ENCODE measurements at places on chromosomes 2 and 18.
A peak's percentile ranks its signal among the peaks of the same experiment; 100 is the strongest.

DNA sequence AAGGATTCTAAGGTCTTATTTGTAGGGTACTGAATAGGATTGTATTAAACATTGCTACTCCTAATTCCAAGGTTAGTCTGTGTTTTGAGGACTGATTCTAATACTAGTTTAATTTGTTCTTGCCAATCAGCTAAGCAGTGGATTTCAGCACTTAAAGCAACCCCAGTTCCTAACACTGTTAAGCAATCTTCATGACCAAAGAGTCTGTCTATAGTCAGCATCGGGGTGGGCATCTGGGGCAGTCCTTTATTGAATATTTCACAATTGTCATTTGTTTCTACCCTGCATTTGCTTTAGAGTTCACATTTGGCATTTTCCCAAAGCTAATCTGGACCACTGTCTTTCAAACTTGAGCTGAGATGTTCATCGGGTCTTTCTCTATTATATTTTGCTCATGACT is 248.0 kb upstream of the TANK start:
- no peak overlapping the region for H3K4me3 ChIP-seq
- peaks cover 12% of the 10 kb centered on the region for H3K4me1 ChIP-seq
- H3K27ac ChIP-seq: no peak overlapping the region

GRCh38 chr2:240247868-240248720 is 107.6 kb upstream of the OTOS start:
- H3K36me3 ChIP-seq: no peaks in the 10 kb centered on the region
- no peak overlapping the region for H3K27ac ChIP-seq
- H3K4me1 ChIP-seq: peaks cover 45% of the 10 kb centered on the region
- peak; percentile 1 for DNase-seq

- no peak overlapping the region for H3K4me3 ChIP-seq
- DNase-seq: no peak
- no peaks in the 10 kb centered on the region for H3K27me3 ChIP-seq
- H3K27ac ChIP-seq: no peak overlapping the region
Observed at GRCh38 chr18:7021994-7022840, 95.4 kb downstream of the LAMA1 start.

DNA sequence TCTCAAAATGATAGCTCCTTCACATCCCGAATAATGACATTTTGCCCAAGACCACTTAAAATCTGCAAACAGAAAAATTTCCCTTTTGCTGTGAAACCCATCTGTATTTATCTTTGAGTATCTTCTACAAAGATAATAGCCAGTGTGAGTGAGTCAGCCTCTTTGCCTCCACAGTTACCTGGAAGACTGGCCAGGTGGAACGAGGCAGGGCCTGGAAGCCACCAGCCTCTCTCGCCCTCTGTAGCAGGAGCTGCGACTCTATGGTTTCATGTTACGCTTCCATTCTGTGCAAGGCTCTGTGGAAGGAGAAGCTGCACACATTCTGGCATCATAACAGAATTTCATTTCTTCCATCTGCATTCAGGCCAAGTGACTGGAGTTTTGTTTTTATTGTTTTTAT is 9.5 kb downstream of the ELP2 start:
- H3K4me1 ChIP-seq: no peaks in the 10 kb centered on the region
- peaks cover 5% of the 10 kb centered on the region for H3K36me3 ChIP-seq
- DNase-seq: no peak
- no peak overlapping the region for H3K4me3 ChIP-seq
- no peak overlapping the region for H3K27ac ChIP-seq

DNA sequence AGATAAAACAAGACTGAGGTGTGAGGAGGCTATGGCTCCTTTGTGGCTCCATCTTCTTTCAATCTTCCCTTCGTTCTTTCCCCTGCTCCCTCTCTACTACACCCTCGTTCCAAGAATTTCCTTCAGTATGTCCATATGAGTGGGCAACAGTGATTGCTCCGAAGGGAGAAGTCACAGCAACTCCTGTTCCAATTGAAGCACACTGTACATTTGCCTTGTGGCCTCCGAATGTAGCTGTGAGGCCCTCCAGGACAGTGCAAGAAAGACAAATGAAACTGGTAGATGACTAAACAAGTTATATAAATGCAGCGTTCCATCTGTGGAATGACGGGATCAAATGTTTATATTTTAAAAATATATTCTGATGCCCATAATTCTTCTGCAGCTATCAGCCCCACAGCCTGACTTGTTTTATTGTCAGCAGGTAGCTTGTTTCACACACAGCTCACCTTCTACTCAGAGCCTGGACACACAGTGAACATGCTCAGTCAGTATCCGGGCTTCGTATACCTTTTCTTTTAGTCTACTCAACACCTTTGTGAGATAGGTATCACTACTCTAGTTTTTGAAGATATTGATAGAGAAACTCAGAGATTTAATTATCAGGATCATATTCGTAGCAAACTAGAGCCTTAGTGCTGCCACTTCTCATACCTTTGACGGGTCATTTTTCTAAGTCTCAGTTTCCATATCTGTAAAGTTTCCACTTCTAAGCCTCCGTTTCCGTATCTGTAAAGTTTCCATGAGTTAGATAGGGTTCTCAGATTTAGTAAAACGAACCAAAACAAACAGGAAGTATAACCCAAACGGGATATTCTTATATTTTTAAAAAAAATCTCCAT is 216.7 kb upstream of the STON1 start:
- H3K27ac ChIP-seq: no peak overlapping the region
- H3K4me1 ChIP-seq: peaks cover 22% of the 10 kb centered on the region
- H3K4me3 ChIP-seq: peak overlapping the region; percentile 94
- no peak for DNase-seq
- H3K36me3 ChIP-seq: peaks cover 14% of the 10 kb centered on the region
- H3K27me3 ChIP-seq: no peaks in the 10 kb centered on the region

GRCh38 chr2:205197468-205198139 is 484.7 kb upstream of the NRP2 start:
- H3K4me3 ChIP-seq: no peak overlapping the region
- H3K4me1 ChIP-seq: peaks cover 9% of the 10 kb centered on the region
- DNase-seq: no peak

DNA sequence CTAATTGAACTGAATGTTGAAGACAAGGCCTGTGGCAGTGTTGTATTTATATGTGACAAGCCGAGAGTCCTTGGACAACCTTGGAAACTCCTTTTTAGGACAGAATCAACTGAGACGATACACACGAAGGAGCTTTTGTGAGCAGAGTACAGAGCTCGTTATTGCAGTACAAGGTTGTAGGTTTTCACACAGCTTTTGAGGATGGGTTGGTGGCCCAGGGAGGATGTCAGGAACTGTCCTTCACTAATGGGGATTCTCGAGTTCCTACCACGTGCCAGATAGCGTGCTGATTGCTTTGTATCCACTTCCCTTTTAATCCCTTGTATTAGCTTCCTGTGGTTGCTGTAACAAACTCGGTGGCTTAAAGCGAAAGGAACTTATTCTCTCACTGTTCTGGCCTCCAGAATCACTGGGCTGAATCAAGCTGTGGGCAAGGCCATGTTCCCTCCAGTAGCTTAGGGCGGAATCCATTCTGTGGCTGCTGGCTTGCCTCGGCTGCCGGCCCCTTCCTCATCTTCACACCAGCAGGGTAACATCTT is 20.2 kb downstream of the INPP4A start:
- DNase-seq: no peak
- H3K4me3 ChIP-seq: no peak overlapping the region
- no peaks in the 10 kb centered on the region for H3K27me3 ChIP-seq
- H3K27ac ChIP-seq: no peak overlapping the region
- H3K36me3 ChIP-seq: no peaks in the 10 kb centered on the region

DNA sequence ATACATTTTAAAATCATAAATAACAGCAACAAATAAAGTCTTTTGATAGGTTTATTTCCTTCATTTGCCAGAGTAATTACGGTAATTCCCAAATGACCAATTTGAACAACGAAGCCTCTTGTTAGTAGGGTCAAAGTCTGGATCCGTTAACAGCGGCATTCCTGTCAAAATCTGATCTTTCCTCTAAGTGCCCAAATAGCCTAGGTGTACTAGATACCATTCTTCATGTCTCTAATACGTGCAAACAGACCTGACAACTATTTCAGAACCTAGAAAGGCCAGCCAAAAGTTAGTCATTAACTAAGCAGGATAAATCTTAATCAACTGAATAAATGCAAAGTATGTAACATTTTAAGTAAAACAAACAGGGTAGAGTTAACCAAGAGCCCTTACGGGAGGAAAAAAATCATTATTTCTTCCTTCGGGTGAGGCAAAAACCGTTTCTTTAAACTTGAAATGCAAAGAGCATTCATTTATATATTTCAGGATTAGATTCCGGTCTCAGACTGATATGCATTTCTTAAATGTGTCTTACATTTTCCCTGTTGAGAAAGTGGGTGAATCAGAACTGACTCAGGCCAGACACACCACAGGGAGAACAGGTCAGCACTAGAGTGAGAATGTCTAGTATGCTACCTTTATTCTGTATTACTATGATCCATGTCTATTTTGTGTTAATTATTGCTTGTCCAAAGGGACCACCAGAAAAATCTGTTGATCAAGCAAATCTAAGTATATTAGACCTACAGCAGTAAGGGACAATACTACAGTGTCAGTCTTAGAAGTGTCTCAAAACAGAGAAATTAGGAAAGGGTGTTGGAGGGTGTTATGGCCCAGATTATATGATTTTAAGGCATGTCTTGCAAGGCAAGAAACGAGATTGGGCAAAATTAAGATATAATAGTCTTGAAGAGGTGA is 141.5 kb upstream of the NDUFV2 start:
- no peaks in the 10 kb centered on the region for H3K27me3 ChIP-seq
- DNase-seq: no peak
- no peak overlapping the region for H3K27ac ChIP-seq
- no peaks in the 10 kb centered on the region for H3K36me3 ChIP-seq
- H3K4me1 ChIP-seq: peaks cover 12% of the 10 kb centered on the region
